ENCODE measurements at places on chromosomes 4 and X. TPM values are rescaled to one million over a fixed set of nuclear protein-coding genes. Genes with fewer than 3 reads are reported as not detected.

STOX2 gene
- 1.00 TPM for polyA plus RNA-seq

GAGE12E gene
- not detected for polyA plus RNA-seq

NIPAL1 gene
- polyA plus RNA-seq = 0.11 TPM

PGRMC2 gene
- polyA plus RNA-seq = 13.8 TPM

- H3K4me3 ChIP-seq = no peak overlapping the region
- H3K36me3 ChIP-seq = no peaks in the 10 kb centered on the region
- H3K27ac ChIP-seq = no peak overlapping the region
- H3K27me3 ChIP-seq = no peaks in the 10 kb centered on the region
- H3K4me1 ChIP-seq = peaks cover 4% of the 10 kb centered on the region
- no peak for DNase-seq
These were observed 49.4 kb downstream of the ARHGEF6 start for GRCh38 chrX:136731207-136731782.

GRCh38 chr4:152010710-152011079 lies 249.9 kb upstream of the GATB start:
- DNase-seq = no peak
- no peak overlapping the region for H3K27ac ChIP-seq
- no peak overlapping the region for H3K4me3 ChIP-seq
- H3K27me3 ChIP-seq = no peaks in the 10 kb centered on the region
- H3K36me3 ChIP-seq = no peaks in the 10 kb centered on the region

GRCh38 chr4:141247430-141247780 lies 26.7 kb downstream of the ZNF330 start:
- no peak overlapping the region for H3K27ac ChIP-seq
- H3K4me3 ChIP-seq = no peak overlapping the region
- no peaks in the 10 kb centered on the region for H3K27me3 ChIP-seq
- no peaks in the 10 kb centered on the region for H3K4me1 ChIP-seq
- H3K36me3 ChIP-seq = no peaks in the 10 kb centered on the region

- H3K27me3 ChIP-seq = no peaks in the 10 kb centered on the region
- no peak overlapping the region for H3K27ac ChIP-seq
- H3K4me1 ChIP-seq = no peaks in the 10 kb centered on the region
- H3K4me3 ChIP-seq = no peak overlapping the region
- DNase-seq = no peak
- H3K36me3 ChIP-seq = no peaks in the 10 kb centered on the region
These were observed 950.2 kb upstream of the SLIT2 start for GRCh38 chr4:19301527-19301926.

- no peak for DNase-seq
- H3K27me3 ChIP-seq = no peaks in the 10 kb centered on the region
- no peak overlapping the region for H3K27ac ChIP-seq
- no peaks in the 10 kb centered on the region for H3K4me1 ChIP-seq
These were observed 271.5 kb downstream of the LDB2 start for GRCh38 chr4:16626945-16627344.

GRCh38 chr4:89422441-89422990 lies 114.9 kb upstream of the GPRIN3 start:
- no peaks in the 10 kb centered on the region for H3K4me1 ChIP-seq
- no peak overlapping the region for H3K27ac ChIP-seq
- no peaks in the 10 kb centered on the region for H3K36me3 ChIP-seq
- H3K27me3 ChIP-seq = no peaks in the 10 kb centered on the region

DNA sequence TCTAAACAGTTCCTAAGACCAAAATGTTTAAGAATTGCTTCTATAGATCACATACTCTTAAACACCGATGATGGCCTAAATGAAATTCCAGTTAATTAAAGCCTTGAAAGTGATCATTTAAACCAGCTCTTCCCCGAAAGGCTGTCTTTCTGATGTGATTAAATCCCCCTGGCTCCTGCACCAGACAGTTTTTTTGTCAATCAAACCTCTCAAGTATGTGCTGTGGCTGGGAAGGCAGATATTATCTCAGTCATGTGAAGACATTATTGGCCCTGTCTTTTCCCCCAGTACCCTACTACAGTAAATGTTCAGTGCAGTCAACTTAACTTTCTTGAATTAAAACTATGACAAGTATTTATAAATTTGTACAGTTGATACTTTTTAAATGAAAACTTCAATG lies 121.0 kb upstream of the MYOZ2 start:
- H3K4me1 ChIP-seq = no peaks in the 10 kb centered on the region
- H3K4me3 ChIP-seq = no peak overlapping the region
- no peaks in the 10 kb centered on the region for H3K27me3 ChIP-seq
- H3K36me3 ChIP-seq = no peaks in the 10 kb centered on the region
- H3K27ac ChIP-seq = no peak overlapping the region

DNA sequence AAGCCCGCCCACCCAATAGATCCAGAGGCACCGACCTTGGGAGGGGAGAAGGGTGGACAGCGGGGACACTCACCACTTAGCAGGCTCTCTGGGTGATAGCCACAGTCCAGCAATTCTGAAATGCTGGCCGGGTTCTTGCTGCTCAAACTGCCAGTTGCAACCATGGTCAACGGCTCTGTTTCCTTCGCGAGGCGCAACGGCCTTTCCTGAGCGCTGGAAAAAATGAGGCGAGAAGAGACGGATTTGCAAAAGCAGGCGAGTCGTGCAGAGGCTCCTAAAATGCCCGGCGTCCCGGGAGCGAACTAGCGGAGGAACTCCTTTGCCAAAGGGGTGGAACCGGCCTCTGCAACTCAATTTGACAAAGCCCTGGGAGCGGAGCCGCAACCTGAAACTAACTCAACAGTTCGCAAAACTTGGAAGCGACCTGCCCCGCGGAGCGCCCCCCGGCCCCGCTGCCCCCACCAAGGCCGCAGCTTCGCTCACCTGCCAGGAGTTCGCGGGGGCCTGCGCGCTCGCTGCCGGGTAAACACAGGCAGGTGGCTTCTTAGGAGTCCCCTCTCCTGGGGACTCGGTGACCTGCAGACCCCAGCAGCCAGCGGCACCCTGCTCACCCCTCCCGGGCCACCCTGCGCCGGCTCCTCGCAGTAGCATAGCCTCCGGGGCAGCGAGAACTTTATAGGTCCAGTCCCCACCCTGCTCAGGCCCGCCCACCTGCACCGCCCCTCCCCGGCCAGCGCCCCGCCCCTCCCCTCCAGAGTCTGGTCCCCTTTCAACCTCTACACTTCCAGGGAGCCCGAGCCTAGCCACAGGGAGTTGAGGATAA lies at the start of gene DDIT4L:
Gene DDIT4L, minus strand, starts transcription at position 649 of the 823 bp plus-strand sequence. Its CDS starts 485 bp downstream, at position 164.
- H3K27me3 ChIP-seq = no peaks in the 10 kb centered on the region
- H3K4me1 ChIP-seq = peaks cover 21% of the 10 kb centered on the region
- peak; percentile 77 for DNase-seq
- H3K27ac ChIP-seq = no peak within 1 kb of the TSS
